ENCODE measurements at places on chromosomes 11 and 22.

GRCh38 chr11:95764267-95764898, 25.2 kb downstream of the FAM76B start:
- DNase-seq: no peak

- DNase-seq: no peak
These were observed 7.4 kb downstream of the TMEM9B start for GRCh38 chr11:8956860-8957259.

DNA sequence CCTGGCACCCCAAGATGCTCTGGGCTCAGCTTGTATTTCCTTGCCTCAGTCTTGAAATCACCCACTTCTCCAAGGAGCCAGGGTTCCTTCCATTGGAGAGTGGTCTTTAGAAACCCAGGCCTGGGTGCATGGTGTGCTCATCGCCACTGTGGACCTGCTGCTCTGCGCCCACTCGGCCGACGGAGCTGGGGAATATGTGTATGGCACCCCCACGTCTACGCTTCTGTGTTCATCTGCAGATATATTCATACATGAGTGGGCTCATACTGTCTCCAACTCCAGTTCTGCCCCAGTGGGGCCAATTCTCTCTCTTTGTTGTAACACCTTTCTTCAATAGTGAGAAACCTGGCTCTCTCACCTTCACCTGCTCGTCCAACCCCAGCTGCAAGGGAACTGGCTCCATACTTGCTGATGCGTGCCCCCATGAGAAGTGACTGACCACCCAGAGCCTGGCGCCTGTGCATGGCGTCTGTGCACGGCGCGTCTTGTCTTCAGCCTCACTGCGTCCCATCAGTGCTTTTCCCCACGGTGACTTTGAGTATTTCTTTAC, 39.8 kb downstream of the KCNQ1 start:
- DNase-seq: no peak

GRCh38 chr11:16780698-16781550, 42.5 kb downstream of the C11orf58 start:
- DNase-seq: no peak

GRCh38 chr11:20247591-20248007, 87.3 kb upstream of the DBX1 start:
- no peak for DNase-seq

GRCh38 chr22:20123366-20124082, 6.5 kb upstream of the TRMT2A start:
- no peak for DNase-seq

- DNase-seq: no peak
These were observed 13.6 kb upstream of the ELFN2 start for GRCh38 chr22:37440875-37441274.

DNA sequence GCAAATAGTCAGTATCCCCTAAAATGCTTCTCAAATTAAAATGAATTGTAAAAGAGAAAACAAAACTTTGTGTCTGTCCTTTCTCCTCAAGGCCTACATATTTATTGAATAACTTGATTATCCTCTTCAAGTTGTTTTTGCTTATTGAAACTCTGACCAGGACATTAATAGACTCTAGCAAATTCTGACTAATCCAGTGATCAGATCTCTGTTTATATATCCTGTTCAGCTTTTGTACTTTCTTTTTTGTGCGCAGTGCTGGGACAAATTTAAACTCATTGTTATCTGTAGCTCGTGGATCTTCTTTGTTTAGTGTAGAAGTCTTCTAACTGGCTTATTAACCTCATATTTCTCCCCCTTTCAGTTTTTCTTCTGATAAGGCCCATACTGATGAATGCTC, 139.9 kb upstream of the SORL1-AS1 start:
- DNase-seq: no peak

DNA sequence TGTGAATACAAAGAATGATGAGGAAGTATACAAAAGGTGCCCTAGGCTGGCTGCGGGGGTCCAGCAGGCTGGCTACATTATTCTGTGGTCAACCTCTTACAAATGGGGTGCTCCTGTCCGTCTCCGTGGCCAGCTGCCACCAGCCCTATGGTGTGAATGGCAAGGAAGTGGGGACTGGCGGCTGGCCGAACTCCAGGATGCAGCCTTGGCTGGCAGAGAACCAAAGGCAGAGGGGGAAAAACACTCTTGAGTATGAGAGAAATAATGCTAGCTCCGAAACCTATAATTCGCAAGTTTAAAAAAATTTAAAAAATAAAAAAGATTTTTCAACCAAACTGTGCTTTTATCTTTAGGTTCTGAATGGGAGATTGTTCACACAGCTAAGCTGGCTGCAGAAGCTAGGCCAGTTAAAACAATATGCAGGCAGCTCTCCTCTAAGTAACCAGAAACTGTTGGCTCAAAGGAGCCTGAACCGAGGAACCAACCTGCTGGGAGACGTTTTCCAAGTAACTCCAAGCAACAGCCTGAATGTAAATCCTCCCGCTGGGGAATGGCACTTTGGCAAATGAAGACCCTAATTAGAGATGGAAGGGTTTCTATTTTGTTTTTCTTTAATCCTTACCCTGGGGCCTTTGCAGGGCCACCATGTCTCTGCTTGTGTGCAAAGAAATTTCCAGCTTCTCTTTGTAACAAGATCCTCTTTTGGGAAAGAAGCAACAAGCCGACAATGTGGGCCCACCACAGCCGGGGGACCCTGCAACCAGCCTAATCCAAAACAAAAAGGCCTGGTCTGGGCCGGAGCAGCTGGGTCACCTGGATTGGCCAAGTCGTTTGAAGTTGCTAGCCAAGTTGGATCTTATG, 50.2 kb downstream of the C22orf31 start:
- DNase-seq: no peak

GRCh38 chr11:15907806-15908205, 448.5 kb downstream of the SOX6 start:
- no peak for DNase-seq

DNA sequence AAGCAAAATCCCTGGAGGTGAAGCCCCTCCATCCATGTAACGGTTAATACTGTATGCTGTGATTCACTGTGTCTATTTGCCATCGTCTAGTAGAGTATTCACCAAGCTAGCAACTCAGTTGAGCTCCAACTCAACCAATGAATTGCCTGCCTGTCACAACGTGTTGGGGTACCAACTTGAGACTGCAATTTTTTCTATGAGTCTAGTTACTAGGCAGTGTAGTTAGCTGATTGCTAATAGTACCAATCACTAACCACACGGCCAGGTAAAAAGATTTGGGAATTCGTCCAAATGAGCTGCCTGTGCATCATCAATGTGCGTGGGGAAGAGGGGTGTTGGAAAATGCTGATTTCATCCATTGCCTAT, 1.0 kb upstream of the BTG4 start:
- no peak for DNase-seq

- DNase-seq: no peak
These were observed 4.7 kb downstream of the CSDC2 start for GRCh38 chr22:41565403-41566054.

GRCh38 chr22:37103151-37103550, 6.4 kb downstream of the TMPRSS6 start:
- no peak for DNase-seq

DNA sequence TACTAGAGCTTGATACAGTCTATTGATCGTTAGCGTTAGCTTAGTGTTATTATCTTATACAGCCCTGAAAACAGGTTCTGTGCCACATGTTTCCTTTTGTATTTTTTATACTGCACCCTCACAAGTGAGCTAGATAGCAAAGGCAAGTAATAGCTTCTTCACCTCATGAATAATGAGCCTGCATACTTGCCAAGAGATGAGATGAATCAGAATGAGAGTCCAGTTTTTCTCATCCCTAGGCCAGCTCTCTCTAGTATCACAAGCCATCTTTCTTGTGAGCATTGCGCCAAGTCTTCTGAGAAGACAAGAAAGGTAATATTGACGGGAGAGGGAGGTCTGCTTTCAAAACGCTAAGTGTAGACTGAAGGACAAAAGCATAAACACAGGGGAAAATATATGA, 8.7 kb upstream of the CARD18 start:
- no peak for DNase-seq

GRCh38 chr11:111455291-111456085, 56.7 kb downstream of the BTG4 start:
- DNase-seq: no peak

DNA sequence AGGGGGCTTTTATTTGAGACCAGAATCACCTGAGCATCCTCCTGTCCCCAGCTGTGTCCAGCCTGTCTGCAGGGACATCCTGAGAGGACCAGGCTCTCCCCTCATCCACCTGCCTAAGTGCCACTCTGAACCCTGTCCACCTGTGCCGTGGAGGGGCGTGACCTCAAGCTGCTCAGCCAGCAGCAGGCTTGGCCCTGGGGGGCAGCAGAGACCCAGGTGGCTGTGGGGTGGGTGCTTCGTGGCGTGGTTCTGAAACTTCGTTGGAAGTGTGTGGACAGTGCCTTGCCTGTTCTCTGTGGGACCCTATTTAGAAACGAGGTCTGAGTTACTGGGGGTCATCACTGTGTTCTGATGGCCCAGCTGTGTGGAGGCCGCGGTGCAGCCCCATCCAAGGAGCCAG, 72.7 kb downstream of the LRP5 start:
- no peak for DNase-seq

- no peak for DNase-seq
These were observed 82.0 kb downstream of the SLC1A2 start for GRCh38 chr11:35337136-35337913.

DNA sequence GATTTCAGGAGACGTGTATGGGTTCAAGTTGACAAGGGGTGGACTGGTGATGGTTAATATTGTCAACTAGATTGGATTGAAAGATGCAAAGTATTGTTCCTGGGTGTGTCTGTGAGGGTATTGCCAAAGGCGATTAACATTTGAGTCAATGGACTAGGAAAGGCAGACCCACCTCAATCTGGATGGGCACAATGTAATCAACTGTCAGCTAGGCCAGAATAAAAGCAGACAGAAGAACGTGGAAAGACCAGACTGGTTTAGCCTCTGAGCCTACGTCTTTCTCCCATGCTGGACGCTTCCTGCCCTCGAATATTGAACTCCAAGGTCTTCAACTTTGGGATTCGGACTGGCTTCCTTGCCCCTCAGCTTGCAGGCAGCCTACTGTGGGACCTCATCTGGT, 1.7 kb upstream of the YPEL4 start:
- no peak for DNase-seq

DNA sequence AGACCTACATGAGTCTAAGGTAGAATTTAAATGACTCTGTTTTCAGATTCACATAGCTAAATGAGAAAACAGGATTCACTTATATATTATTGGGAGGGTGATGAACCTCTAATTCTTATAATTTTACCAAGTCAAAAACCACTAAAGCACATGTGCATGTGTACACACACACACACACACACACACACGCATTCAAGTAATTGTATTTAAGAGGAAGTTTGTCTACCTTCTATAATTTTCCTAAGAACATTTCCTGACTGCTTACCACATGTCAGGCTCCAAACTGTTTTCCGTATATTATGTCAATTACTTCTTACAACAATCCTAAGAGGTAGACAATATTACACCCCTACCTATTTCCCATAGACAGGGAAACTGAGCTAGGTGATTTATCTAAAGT, 6.7 kb downstream of the RNF141 start:
- no peak for DNase-seq

GRCh38 chr22:18013436-18013835, 10.9 kb downstream of the MICAL3 start:
- no peak for DNase-seq

GRCh38 chr11:45089676-45090499, 56.6 kb upstream of the PRDM11 start:
- no peak for DNase-seq

DNA sequence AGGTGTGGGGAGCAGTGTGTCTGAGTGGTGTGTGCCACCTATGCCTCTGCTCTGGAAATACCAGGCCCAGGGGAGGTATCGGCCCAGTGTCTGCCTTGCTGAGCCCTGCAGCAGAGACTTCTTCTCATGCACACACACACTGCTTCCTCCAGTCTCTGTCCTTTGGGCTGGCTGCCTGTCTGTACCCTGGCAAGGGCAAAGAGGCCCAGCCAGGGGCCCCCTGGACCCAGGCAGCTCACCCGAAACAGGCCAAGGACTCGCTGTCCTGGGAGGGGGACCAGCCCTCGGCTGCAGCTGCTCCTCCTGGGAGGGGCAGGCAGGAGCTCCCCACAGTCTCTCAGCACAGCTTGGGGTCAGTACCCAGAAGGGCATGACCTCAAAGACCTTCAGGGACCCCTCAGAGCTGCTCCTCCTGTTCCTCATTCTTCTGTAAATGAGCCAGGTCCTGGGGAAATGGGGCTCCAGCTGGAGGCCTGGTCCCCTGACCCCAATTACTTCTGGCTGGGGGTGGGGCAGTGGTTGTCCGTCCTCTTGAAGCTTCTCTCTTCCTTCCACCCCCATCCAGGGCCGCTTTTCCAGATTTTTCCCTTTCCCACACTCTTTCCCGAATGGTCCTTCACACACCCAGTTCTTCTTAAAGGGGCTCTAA, 24.5 kb upstream of the ALX4 start:
- no peak for DNase-seq

GRCh38 chr11:7977232-7977917, 9.8 kb upstream of the EIF3F start:
- no peak for DNase-seq

DNA sequence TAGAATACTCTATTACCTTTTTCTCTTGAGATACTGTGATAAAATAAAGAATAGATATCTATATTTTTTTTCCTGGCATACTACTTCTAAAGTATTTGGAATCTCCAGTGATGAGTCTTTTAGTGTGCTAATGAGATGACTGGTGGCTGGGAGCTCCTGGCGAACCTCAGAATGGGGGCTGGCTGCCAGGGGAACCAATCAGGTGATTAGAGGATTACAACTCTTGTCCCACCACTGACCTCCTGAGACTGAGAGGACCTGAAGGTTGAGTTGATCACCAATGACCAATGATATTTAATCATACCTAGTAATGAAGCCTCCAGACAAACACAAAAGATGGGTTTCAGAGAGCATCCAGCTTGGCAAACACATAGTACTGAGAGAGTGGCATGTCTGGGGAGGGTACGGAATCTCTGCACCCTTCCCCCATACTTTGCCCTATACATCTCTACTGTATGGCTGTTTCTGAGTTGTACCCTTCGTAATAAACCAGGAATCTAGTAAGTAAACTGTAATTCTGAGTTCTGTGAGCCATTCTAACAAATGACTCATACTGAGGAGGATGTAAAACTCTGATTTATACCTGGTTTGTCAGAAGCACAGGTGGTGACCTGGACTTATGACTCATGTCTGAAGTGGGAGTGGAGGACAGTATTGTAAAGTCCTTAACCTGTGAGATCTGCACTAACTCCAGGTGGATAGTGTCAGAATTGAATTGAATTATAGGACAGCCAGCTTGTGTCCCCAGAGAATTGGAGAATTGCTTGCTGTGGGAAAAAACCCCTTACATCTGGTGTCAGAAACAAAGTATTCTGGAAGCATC, 325.3 kb upstream of the LRRC4C start:
- no peak for DNase-seq

- no peak for DNase-seq
These were observed 2.0 kb downstream of the SCGB1A1 start for GRCh38 chr11:62420882-62421281.

DNA sequence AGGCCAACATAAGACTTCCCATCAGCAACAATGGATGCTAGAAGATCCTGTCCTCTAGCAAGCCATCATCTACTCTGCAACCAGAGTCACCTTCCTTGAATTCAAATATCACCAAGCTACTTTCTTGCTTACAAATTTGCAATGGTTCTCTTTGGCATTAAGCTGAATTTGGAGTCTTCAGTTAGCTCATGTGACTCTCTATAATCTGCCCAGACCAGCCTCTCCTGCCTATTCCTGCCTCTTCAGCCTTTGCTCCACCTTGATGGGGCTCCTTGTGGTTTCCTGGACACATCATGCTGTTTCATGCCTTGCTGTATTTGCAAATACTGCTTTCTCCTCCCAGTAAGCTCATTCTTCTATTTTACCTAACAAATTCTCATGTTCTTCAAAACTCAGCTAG, 82.3 kb downstream of the RASSF10 start:
- no peak for DNase-seq
